ELR (cell line): ENCODE measurements at places on chromosomes 3 and 15.

DNA sequence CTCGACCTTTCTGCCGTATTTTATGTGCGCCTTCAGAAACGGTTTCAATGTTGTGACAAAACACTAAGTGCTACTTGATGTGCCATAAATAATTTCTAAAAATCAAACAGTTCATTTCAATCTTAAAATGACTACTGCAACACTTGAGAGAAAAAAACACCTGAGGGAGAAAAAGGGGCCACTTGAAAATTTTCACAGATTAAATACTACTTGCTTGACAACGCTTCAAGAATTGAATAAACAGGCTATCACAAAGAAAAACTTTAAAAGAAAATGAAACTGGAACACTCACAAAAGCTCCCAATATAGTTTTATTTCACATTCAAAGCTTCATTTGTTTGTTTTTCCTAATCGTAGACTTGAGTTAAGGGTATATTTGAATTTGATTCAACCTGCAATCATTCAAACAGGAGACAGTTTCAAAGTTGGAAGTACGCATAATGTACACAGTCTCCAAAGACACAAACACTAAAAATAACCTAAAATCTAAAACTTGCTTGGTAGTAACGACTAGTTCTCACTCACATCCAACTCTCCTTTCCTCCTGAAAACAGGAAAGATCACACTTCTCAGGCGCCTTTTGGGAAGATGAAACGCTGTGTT is 380.7 kb downstream of the ERC2 start:
- DNase-seq: no peak

- DNase-seq: peak; percentile 67
Observed at GRCh38 chr15:56821721-56822425, 88.6 kb upstream of the ZNF280D start.

GRCh38 chr3:158780766-158781165 is 21.1 kb upstream of the MFSD1 start:
- no peak for DNase-seq

GRCh38 chr3:184016169-184016570 is 1.5 kb downstream of the ABCC5 start:
- DNase-seq: no peak

GRCh38 chr3:10447527-10448260 is 57.7 kb downstream of the ATP2B2 start:
- no peak for DNase-seq

DNA sequence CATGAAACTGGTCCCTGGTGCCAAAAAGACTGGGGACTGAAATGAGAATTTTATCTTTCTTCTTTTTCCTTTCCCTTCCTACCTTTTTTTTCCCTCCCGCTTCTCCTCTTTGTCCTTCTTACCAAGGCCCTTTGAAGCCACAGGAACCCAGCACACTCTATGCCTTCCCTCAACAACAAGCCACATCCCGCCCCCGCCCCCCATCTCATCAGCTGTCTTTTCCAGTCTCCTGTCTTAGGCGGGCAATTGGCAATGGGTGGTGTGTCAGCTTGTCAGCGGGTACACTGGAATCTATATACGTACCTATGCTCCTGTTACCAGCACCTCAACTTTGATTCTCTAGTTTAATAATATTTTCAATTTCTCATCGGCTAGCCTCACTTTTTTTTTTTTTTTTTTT is 56.3 kb upstream of the CHD2 start:
- DNase-seq: no peak

DNA sequence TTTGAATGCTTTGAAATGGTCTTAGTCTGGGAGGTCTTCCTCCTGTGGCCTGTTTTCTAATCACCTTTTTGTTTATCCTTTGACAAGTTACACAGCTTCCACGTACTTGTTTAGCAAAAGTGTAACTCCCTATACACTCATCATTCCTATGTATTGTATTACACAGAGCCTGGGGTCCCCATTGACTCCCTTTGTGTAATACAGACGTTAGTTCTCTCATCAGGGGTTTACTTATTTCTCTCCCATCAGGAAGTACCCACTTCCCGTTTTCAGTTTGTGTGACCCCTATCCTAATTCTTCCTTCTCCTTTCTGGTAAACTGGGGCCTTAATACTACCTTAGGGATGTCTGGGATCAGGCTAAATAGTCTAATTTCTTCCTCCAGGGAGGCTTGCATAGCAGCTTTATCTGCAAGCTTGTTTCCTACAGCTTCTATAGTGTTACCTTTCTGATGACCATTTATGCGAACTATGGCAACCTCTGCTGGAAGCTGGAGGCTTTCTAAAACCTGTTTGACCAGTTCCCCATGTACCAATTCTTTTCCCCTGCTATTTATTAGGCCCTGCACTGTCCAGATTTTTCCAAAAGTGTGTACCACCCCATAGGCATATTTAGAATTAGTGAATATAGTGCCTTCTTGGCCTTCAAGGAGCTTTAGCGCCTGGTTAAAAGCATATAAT is 22.4 kb downstream of the ARL8B start:
- no peak for DNase-seq

DNA sequence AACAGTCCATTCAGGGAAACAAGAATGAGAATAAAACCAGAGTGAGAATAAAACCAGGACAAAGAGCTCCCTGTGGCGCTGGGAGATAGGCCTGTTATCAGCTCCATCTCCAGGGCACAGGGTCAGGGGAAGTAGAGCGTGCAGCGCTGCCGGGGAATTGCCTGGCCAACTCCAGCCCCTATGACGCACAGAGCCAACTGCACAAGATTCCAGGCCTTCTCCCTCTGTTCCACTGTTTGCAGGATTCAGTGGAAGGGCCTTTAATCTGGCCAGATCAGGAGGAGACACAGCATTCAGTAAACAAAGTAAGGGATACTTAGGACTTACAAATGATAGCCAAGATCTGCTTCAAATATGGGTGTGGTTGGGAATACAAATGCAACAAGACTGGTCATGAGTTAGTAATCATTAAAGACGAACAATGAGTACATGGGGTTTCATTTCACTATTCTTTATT is 49.4 kb downstream of the ITGB5 start:
- DNase-seq: peak; percentile 93

DNA sequence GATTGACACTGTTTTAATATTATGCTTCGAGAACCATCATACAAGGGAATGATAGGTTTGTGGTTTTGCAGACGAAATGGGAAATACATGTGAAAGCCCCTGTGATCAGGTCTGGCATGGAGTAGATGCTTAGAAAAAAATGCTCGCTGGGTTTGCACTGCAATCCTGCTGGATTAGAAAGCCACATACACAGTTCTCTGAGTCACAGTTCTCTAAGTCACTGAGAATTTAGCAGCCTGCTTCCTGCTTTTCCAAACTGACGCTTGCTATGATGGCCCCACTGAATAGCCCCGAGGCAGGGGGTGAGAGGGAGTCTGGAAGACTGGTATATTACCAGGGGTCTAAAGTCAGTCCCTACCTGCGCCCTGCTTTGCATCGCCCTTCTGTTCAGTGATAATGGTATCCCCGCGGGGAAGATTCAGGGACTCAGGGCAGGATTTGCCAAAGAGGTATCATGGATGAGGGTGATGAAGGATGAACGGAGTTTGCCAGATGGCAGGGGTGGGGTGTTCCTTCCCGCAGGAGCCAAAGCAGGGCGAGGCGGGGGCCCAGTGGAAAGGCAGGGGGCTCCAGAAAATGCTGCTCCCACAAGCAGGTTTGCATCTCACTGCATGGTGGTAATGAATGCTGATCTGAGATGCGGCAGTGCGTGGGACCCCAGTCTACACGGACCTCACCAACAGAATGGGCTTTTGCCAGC is 82.3 kb downstream of the IQSEC1 start:
- peak; percentile 89 for DNase-seq

GRCh38 chr15:44536302-44536961 is 515 bp upstream of the EIF3J start:
- peak; percentile 88 for DNase-seq

- peak; percentile 0 for DNase-seq
Observed at GRCh38 chr3:96813820-96814650, at the start of gene EPHA6. EPHA6 (plus strand) TSS chr3:96814594.

DNA sequence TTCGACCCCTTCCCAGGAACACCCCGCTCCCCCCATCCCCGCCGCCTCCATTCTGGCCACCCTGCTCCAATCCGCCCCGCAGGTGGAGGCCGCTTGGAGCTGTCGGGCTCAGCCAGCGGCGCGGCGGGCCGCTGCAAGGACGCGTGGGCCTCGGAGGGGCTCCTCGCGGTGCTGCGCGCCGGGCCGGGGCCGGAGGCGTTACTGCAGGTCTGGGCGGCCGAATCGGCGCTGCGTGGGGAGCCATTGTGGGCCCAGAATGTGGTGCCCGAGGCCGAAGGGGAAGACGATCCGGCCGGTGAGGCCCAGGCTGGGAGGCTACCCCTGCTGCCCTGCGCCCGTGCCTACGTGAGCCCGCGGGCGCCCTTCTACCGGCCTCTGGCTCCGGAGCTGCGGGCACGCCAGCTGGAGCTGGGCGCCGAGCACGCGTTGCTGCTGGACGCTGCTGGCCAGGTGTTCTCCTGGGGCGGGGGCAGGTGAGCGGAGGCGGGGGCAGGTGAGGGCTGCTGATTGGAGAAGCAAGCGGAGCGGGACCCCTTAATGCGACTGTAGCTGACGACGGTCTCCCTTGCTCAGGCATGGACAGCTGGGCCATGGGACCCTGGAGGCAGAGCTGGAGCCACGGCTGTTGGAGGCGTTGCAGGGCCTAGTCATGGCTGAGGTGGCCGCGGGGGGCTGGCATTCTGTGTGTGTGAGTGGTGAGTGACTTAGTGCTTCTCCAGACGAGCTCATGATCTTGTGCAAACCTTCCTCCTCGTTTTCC is 2.5 kb downstream of the RCCD1 start:
- DNase-seq: peak; percentile 56

GRCh38 chr3:153901152-153901551 is 220.0 kb upstream of the ARHGEF26 start:
- DNase-seq: peak; percentile 32

DNA sequence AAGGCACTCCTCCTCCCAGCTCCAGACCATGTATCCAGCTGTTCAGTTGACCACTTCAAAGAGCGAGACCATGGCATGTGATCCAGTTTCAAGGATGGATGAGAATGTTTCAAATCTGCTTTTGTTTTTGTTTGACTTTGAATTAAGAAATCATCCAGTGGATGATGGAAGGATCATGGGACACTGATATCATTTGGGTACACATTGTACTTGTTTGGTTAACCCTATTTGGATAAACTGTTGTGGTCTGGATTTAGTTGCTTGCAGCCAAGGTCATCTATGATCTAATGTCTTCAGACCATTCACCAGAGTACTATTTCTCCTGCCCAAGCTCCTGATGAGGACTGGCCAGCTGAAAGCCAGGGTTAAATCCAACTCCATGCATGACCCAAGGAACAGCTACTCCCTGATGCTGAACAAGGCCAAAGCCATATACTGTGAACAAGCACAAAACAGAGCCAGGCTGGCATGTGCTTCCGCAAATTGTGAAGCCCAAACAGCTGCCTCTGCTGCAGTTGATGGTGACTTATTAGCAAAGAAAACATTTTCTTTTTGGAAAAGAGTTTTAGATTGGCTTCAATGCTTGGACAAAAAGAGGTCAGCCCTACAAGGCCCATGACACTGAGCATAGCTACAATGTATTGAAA is 5.2 kb upstream of the ADAMTS17 start:
- DNase-seq: no peak

DNA sequence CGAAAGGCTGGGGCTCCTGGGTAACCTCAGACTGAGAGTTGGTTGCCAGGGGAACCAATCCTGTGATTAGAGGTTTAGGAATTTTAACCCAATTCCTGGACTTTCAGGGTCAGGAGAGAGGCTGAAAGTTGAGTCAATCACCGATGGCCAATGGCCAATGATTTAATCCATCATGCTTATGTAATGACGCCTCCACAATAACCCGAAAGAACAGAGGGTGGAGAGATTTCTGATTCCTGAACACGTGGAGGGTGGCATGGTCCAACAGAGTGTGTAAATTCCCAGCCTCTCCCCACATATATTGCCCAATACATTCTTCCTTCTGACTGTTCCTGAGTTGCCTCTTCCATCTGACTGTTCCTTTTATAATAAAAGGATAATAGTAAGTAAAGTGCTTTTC is 137.2 kb upstream of the CBLB start:
- DNase-seq: peak; percentile 97

DNA sequence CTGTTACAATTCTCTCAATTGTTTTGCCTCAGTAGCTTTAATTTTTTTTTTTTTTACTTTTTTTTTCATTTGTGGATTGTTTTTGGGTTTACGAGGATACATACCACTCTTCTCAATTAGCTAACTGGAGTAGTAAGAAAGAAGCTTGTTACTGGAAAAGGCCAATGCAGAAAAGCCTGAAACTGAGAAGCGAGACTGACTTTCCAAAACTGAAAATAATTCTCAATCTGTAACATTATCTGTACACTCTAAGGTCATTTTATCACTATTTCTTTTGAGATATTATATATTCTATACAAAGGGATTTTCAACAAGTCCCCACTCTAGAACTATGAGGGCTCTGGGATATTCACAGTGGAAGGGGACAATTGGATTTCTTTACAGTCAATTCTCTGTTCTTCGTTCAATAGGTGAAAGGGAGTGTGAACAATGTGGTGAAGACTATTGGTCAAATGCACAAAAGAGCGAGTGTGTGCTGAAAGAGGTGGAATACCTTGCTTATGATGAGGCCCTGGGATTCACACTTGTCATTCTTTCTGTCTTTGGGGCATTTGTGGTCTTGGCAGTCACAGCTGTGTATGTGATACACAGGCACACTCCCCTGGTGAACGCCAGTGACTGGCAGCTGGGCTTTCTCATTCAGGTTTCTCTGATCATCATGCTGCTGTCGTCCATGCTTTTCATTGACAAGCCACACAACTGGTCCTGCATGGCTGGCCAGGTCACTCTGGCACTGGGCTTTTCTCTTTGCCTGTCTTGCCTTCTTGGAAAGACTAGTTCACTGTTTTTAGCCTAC is 83.9 kb upstream of the KCNAB1 start:
- no peak for DNase-seq

GRCh38 chr3:7340795-7341194 is 479.9 kb downstream of the GRM7 start:
- DNase-seq: no peak

- no peak for DNase-seq
Observed at GRCh38 chr3:17775073-17775472, 32.6 kb upstream of the TBC1D5 start.

DNA sequence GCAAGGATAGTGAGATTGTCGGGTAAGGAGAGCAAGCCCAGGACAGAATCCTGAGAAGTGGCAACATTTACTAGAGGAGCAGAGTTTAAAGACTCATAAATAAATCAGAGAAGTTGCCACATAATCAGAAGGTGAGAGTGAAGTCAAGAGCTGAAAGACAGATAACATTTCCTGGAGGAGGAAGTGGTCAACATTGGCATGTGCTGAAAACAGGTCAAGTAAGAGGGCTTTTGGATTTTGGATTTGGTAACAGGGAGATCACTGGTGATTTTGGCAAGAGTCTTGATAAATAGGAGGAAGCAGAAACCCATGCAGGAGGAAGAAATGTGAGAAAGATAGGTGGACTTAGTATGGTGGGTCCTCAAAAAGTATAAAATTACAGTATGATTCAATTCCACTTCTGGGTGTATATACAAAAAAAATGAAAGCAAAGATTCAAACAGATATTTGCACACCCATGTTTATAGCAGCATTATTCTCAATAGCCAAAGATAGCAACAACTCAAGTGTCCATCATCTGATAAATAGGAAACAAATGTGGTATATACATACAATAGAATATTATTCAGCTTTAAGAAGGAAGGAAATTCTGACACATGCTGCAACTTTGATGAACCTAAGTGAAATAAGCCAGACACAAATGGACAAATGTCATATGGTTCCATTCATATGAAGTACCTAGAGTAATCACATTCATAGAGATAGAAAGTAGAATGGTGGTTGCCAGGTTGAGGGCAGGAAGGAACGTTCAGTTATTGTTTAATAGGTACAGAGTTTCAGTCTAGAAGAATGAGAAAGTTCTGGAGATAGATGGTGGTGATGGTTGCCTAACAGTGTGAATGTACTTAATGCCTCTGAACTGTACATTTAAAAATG is 27.3 kb upstream of the MBNL1 start:
- no peak for DNase-seq
